CD8-positive, alpha-beta memory T cell (primary cell): ENCODE measurements at places on chromosomes 5 and 9. TPM values are rescaled to one million over a fixed set of nuclear protein-coding genes. Genes with fewer than 3 reads are reported as not detected.
A peak's percentile ranks its signal among the peaks of the same experiment; 100 is the strongest.

DNA sequence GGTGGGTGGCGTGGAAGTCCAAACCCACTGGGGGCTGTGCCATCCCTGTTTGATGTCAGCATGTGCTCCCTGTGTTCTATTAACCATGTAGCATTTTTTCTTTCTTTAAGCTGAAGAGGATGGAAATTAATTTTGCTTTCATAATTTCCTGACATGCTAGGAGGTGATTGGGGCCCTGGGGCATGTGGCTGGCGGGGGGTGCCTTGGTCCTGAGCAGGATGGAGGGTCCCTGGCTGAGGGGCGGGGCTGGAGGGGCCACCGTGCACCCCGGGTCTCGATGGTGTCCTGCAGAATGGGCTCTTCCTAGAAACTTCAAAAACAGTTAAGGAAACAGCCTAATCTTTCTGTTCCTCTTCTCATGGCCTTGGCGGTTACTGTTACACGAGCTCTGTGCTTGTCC is 69.3 kb upstream of the IRX4 start:
- no peak overlapping the region for H3K4me3 ChIP-seq
- H3K4me1 ChIP-seq: no peaks in the 10 kb centered on the region
- no peak overlapping the region for H3K27ac ChIP-seq
- H3K27me3 ChIP-seq: peaks cover 5% of the 10 kb centered on the region
- H3K36me3 ChIP-seq: no peaks in the 10 kb centered on the region

DNA sequence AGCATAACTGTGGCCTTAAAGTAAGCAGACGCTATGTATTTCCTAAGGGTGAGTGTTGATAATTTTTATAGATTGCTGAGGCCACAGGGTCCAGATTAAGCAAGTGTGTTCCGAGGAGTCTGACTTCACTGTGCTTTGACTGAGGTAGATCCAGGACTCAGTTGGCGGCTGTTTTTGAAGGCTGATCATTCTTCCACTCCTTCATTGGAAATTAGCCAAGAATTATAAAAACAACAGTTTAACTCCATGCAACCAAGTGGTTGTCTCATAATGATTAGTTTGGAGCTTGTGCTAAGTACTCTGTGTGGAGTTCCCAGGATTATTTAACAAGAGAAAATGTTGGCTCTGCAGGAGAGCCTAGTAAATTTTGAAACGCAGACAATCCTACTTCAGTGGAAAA is 19.1 kb downstream of the IQGAP2 start:
- H3K27ac ChIP-seq: no peak overlapping the region
- H3K36me3 ChIP-seq: no peaks in the 10 kb centered on the region
- DNase-seq: no peak
- peaks cover 22% of the 10 kb centered on the region for H3K4me1 ChIP-seq

DNA sequence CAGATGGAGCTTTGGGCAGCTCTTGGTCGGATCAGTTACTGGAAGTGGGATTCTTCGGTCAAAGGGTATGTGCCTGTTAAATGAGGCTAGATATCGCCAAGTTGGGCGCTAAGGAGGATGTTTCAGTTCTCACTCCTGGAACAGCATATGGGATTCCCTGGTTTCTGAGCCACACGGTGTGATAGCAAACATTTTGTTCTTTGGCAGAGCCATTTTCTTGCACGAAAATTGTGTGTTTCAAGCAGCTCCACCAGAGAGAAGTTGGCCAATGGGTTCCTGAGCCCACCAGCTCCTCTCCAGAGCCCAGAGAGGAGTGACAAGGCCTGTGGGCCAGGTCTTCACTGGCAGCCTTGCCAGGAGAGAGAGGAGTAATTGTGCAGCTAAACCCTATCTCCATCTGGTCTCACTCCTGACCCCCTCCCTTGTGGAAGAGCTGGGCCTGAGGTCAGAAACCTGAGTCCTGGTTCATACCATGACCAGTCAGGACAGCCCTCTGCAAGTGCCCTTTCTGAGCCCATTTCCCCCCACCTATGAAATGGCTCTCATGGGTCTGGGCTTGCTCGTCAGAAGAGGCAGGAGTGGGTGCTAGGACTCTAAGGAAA is 10.7 kb upstream of the SLC6A7 start:
- DNase-seq: no peak
- no peak overlapping the region for H3K27ac ChIP-seq
- no peaks in the 10 kb centered on the region for H3K4me1 ChIP-seq
- no peak overlapping the region for H3K4me3 ChIP-seq
- no peaks in the 10 kb centered on the region for H3K36me3 ChIP-seq
- H3K27me3 ChIP-seq: no peaks in the 10 kb centered on the region

DNA sequence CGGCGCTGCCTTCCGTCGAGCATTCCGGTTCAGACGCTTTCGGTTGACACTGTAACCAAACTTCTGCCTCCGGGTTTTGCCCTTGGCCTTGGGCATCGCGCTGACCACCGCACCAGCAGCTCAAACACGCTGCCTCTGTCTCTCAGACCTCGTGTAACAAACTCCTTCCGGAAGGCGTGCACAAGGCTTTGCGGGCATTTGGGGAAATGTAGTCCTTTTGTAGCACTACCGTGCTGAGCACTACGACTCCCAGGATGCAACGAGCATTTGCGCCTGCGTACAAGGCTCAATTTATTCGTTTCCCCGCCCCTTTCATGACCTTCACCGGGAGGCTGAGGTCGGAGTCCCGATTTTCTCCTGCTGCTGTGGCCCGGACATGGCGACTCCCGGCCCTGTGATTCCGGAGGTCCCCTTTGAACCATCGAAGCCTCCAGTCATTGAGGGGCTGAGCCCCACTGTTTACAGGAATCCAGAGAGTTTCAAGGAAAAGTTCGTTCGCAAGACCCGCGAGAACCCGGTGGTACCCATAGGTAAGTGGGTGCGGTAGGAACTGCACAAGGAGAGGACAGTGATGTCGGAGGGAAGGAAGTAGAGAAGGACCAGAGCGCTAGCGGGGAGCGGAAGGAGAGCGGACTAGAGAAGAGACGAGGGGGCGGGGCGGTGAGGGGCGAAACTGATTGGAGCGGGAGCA is at the start of the genes HIGD2A and NOP16:
Gene HIGD2A, plus strand, starts transcription at position 308 of the 691 bp plus-strand sequence. Its CDS starts 69 bp downstream, at position 377.
Gene NOP16, minus strand, starts transcription at position 155 of the 691 bp plus-strand sequence. Its CDS starts 59 bp downstream, at position 96.
- peak within 1 kb of the TSS; percentile 99 for H3K4me3 ChIP-seq
- peak; percentile 98 for DNase-seq
- H3K27me3 ChIP-seq: no peaks in the 10 kb centered on the region
- peaks cover 24% of the 10 kb centered on the region for H3K4me1 ChIP-seq

EGFLAM gene
- not detected for polyA plus RNA-seq

GRCh38 chr5:131952301-131952857 is 6.9 kb upstream of the MEIKIN start:
- no peak for DNase-seq
- no peaks in the 10 kb centered on the region for H3K4me1 ChIP-seq

ENTPD2 gene
- polyA plus RNA-seq: not detected

DNA sequence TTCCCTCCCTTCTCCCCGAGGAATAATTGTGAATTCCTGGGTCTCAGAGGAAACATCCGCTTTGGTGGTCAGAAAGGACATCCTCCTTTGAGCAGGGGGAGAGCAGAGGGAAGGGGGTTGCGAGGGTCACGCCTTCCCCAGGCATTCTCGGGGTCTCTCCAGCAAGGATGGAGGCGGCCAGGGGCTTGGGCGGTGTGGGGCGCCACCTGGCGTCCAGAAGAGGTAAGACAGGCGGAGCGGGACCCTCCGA is 129.1 kb downstream of the KCNIP1 start:
- no peaks in the 10 kb centered on the region for H3K27me3 ChIP-seq
- no peak overlapping the region for H3K27ac ChIP-seq
- H3K4me1 ChIP-seq: peaks cover 10% of the 10 kb centered on the region
- DNase-seq: peak; percentile 51
- H3K36me3 ChIP-seq: no peaks in the 10 kb centered on the region
- peak overlapping the region; percentile 56 for H3K4me3 ChIP-seq

- no peak for DNase-seq
- H3K4me1 ChIP-seq: no peaks in the 10 kb centered on the region
Observed at GRCh38 chr5:150229571-150229970, 39.7 kb downstream of the SLC6A7 start.

GRCh38 chr5:92836855-92837755 is 743.9 kb downstream of the NR2F1-AS1 start:
- no peak overlapping the region for H3K27ac ChIP-seq
- H3K36me3 ChIP-seq: no peaks in the 10 kb centered on the region
- H3K4me1 ChIP-seq: no peaks in the 10 kb centered on the region
- DNase-seq: no peak
- H3K4me3 ChIP-seq: no peak overlapping the region

ZNF366 gene
- polyA plus RNA-seq: not detected
